ENCODE measurements at places on chromosomes 5 and 9.

DNA sequence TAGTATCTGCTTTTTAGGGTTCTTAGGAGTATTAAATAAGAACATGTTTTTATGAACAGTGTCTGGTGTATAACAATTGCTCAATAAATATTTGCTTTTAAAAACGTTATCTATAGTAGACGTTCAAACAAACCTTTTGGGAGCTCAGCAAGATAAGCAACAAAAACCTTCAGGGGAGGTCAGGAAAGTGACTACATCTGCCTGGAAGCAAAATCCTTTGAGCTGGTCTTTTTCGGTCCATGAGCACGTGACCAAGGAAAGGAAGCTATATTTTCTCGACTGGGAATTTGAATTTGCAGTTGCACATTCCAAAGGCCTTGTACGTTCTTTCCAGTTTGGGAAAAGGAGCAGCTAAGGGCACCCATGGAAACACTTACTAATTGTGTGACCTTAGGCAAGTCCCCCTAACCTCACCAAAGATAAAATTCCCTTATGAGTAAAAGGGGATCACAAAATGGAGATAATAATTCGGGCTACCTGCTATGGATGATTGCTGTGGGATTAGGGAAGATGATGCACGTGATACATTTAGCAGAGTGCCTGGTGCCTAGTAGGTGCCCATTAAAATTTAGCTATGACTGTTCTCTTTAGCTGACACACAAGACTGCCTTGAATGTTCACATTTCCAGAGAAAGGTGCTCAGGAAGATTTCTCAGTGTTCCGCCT, 45.4 kb downstream of the PTTG1 start:
- ATAC-seq: peak; percentile 27

- no peak for ATAC-seq
These were observed 6.7 kb downstream of the SPZ1 start for GRCh38 chr5:80326468-80326867.

- no peak for ATAC-seq
These were observed 53.3 kb downstream of the AOPEP start for GRCh38 chr9:94779693-94780290.

DNA sequence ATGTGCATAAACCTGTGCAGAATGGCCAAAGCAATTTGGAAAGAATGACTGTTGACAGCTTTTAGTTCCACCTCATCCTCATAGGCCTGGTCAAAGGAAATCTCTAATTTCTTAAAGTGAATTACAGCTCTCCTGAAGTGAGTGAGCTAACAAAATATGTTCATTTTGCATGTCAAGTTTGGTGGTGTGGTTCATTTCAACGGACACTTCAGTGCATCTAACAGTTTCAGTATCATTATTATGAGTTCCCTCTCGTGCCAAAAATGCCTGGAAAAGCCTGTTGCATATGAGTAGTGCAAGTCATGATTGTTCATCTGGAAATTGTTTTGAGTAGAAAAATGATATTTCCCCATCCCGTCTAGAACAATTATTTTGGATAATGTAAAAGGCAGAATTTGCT, 53.2 kb upstream of the HMHB1 start:
- peak; percentile 44 for ATAC-seq

- ATAC-seq: no peak
These were observed 148.9 kb downstream of the RXRA start for GRCh38 chr9:134475011-134475790.
